ENCODE measurements at places on chromosomes 6 and 20.

DNA sequence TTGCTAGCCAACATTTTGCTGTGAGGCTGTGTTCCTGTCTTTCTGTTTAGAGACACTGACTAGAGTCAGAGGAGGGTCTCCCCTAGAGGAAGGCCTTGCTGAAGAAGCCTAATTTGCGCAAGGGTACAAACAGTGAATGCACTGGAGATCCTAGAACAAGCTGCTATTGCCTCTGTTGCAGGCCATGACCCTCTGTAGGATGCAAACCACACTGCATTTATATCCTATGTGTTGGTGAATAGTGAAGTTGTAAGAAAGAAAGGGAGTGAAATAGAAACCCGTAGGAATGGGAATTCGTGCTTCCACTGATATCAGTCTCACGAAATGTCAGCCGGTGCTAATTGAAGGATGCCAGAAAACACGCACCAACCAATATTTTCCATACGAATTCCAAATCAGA lies 88.2 kb downstream of the GJA1 start:
- no peak for DNase-seq

- DNase-seq: no peak
These were observed 121.8 kb upstream of the HDGFL1 start for GRCh38 chr6:22447249-22448196.

- no peak for DNase-seq
These were observed 52.1 kb downstream of the PTPN1 start for GRCh38 chr20:50562262-50562701.

GRCh38 chr6:121767211-121767610 lies 331.8 kb downstream of the GJA1 start:
- no peak for DNase-seq

- no peak for DNase-seq
These were observed 19.2 kb downstream of the TREML4 start for GRCh38 chr6:41247288-41247865.

GRCh38 chr6:130143709-130144108 lies 79.0 kb downstream of the SAMD3 start:
- no peak for DNase-seq

- DNase-seq: no peak
These were observed 33.1 kb upstream of the SMLR1 start for GRCh38 chr6:130794010-130794697.

DNA sequence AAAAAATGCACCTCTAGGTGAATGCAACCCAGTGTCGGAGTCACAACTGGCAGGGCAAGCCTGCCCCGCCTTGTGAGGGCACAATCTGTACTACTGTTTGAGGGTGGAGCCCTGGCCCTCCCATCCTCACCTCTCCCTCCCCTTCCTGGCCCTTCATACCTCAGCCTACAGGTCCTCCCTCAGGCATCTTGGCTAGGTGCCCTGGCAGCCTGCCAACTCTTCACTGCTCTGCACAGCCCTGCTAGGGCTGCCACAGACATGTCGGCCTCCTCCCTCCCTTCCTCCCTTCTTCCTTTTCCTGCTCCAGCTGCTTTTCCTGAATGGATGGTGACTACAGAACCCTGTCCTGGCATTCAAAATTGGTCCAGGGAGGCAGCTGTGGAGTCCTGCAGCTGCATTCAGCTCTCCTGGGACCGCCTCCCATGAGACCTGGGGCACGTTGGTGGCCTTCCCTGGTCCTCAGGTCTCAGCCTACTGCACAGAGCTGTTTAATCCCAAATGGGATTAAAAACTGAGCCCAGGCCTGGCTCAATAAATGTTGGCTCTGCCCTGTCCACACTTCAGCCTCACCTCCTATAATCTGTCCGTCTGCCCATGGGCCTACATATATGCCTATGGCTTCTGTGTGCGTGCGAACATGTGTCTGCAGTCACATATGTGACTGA lies 52.7 kb downstream of the CDH22 start:
- DNase-seq: peak; percentile 69

DNA sequence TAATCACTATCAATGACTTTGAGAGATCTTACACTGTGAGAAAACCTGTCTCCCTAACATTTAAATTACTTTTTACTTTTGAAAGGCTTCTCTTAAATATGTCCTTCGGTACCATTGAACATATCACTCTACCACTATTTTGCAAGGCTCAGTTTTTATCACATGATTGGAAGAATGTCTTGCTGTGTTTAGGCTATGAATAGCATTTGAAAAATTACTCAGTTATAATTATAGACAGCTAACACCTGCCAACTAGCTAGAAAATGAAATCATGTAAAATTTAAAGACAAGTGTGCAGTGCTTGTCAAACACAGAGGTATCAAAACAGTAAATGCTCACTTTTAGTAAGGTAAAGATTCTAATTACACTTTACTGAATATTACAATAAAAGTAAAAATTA lies 11.0 kb downstream of the SESN1 start:
- no peak for DNase-seq
